ENCODE measurements at places on chromosomes 7 and 10. TPM values are rescaled to one million over a fixed set of nuclear protein-coding genes. Genes with fewer than 3 reads are reported as not detected.

GRCh38 chr10:69572159-69573055 lies 815 bp downstream of the NEUROG3 start:
- DNase-seq = no peak

The IFIT1 gene
- 0.30 TPM for total RNA-seq

The HOXA1 gene
- total RNA-seq = 4.1 TPM

The SFXN2 gene
- total RNA-seq = 10.2 TPM

DNA sequence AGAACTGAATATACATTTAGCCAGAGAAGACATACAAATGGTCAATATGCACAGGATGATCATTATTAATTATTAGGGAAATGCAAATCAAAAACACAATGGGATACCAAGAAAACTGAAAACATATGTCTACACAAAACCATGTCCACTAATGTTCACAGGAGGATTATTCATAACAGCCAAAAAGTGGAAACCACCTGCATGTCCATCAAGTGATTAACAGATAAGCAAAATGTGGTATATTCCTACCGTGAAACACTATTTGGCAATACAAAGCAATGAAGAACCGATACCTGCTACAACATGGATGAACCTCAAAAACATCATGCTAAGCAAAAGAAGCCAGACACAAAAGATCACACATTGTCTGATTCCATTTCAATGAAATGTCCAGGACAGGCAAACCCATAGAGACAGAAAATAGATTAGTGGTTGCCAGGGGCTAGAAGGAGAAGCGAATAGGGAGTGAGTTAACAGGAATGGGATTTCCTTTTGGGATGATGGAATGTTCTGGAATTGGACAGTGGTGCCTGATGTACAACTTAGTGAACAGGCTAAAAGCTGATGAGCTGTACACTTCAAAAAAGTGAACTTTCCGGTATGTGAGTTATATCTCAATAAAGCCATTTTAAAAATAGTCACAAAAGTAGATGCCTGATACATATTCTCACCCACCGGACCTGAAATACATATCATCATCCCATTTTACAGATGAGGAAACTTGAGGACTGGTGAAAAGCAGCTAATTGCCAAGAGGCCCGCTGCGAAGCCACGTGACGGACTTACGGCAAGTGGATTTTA lies 33.6 kb downstream of the HIPK2 start:
- no peak for DNase-seq

DNA sequence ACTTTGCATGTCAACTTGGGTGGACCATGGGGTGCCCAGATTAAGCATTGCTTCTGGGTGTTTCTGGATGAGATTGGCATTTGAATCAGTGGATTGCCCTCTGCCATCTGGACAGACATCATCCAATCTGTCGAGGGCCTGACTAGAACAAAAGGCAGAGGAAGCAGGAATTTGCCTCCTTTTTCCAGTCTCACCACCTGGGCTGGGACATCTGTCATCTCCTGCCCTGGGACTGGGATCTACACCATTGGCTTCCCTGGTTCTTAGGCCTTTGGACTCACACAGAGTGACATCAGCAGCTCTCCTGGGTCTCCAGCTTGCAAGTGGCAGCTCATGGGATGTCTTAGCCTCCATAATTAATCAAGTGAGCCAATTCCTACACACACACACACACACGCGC lies 10.3 kb downstream of the SLC13A4 start:
- DNase-seq = no peak

GRCh38 chr10:87786421-87786820 lies 31.6 kb downstream of the ATAD1 start:
- DNase-seq = no peak

- DNase-seq = no peak
Observed at GRCh38 chr10:56991591-56992069, 630.6 kb upstream of the ZWINT start.

The CRHR2 gene
- not detected for total RNA-seq

GRCh38 chr7:16850614-16851466 lies 30.9 kb downstream of the AGR3 start:
- no peak for DNase-seq

DNA sequence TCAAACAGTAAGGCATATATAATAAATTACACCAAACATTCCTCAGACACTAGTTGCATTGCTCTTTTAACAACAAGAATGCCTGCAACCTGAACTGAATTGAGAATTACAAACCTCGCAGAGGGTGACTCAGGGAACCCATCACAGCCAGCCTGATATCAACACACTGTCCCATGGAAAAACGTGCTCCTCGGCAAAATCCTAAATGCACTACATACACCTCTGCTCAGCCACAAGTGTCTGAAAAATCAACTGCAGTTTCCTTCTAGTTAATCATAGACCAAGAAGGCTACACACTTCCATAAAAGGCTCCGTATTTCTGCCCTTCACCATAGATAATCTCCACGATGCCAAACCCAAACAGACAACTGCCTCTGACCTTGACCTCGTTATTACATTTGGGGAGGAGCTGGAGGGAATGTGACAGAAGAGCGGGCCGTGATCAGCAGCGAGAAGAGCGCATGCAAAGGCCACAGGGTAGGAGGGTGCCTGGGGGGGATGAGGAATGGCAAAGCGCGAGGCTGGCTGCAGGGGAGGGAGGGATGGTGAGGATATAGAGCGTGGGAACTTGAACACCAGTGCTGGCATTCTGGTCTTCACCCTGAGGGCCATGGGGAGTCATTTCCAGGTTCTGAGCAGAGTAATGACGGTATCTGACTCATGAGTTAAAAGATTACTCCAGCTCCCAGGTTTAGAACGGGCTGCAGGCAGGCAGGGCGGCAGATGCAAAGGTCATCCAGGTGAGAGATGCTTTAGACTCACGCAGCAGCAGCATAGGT lies 201.9 kb upstream of the FRMD4A start:
- DNase-seq = no peak

- DNase-seq = peak; percentile 92
Observed at GRCh38 chr7:76358011-76358480, 745 bp downstream of the YWHAG start.

The RUFY2 gene
- total RNA-seq = 10.0 TPM

GRCh38 chr10:58023341-58024073 lies 244.2 kb downstream of the IPMK start:
- no peak for DNase-seq

The CALML3 gene
- total RNA-seq = not detected

The PILRA gene
- total RNA-seq = 2.3 TPM

The TMEM26 gene
- not detected for total RNA-seq

- DNase-seq = no peak
Observed at GRCh38 chr10:44966816-44967509, 7.4 kb downstream of the RASSF4 start.

DNA sequence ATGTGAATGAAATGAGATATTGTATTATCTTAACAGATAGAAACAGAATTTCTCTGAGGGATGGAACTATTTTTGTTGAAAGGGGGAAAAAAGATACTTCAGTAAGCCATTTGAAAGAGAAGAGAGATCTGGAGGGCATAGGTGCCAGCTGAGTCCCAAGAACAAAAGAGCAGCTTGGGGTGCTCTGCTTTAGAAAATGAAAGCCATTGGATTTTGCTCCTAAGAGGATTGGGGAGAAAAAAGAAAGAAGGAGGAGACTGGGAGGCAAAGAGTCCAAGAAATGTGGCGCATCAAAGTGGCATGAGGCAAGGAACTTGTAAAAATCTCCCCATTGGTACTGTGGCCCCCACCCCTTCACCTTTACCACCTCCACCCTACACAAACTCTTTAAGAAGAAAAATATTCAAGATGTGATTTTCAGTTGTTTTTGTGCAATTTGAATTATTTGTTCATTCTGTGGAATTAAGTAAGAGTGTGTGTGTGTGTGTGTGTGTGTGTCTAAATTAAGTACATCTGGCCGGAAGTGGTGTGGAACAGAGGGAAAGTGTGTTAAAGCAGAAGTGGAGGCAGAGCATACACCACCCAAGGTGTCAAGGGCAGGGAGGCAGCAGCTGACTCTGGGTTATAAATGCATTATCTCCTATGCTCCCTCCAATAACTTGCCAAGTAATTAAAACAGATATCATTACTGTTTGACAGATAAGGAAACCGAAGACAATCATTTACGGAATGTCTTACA lies 9.9 kb upstream of the GNAI1 start:
- no peak for DNase-seq

- no peak for DNase-seq
Observed at GRCh38 chr10:6995831-6996230, 415.0 kb downstream of the SFMBT2 start.

The NPC1L1 gene
- not detected for total RNA-seq

DNA sequence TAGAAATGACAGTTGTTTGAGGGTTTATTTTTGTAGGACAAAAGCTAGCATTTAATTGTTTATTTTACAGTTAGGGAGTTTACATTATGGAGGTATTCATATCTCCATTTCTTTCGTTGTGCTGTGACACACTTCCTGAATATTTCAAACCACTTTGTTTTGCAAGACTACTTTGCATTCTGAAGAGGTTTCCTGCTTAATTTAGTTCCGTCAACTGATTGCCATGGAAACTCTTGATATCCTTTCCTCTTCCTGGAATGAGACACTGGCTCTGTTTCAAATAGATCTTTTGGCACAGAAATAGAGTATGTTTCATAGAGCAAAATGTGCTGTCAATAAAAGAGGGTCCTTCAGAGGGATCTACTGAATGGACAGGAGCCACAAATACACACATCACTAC lies 159.5 kb upstream of the AGR3 start:
- DNase-seq = no peak

- DNase-seq = no peak
Observed at GRCh38 chr7:6276911-6277408, 4.5 kb upstream of the CYTH3 start.
